GM13977 (cell line): ENCODE measurements at places on chromosomes 5 and 9.

- DNase-seq = no peak
Observed at GRCh38 chr5:169242175-169242848, 58.6 kb downstream of the SLIT3 start.

DNA sequence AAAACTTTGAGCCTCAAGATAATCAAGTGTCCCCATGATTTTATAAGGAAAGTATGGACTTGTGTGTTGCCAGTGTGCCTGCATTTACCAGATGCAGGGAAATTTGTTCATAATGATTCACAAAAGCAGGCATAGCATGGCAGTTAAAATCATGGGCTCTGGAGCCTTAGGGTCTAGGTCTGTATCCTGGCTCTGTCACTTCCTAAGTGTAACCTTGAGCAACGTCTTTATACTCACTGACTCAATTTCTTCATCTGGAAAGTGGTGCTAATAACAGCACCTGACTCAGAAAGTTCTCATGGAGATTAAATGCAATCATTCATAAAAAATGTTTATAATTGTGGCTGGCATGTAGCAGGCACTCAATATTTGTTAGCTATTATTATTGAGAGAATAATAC is 234.9 kb downstream of the SAXO1 start:
- no peak for DNase-seq

- DNase-seq = no peak
Observed at GRCh38 chr5:157596487-157596886, 20.9 kb upstream of the ADAM19 start.

DNA sequence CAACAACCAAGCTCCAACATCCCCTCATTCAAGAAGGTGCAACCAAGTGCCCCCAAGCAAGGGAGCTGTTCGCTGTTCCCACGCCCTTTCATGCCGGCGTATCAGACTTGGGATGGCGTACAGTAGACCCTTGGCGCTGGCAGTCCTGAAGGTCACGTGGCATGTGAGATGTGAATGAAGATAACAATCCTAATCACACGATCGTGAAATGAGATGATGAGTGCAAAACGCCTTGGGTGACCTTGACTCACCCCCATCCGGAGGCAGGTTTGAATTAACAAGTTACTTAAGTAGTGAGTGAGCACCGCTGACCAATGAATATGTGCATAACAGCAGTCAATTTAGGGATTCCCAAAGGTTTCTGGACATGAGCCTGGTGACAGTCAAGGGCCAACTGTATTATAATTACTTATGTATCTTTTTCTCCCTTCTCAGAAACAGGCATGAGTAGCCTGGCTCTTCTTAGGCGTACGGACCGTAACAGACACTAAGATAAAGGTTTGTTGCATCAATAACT is 150.2 kb downstream of the TTLL11 start:
- no peak for DNase-seq

DNA sequence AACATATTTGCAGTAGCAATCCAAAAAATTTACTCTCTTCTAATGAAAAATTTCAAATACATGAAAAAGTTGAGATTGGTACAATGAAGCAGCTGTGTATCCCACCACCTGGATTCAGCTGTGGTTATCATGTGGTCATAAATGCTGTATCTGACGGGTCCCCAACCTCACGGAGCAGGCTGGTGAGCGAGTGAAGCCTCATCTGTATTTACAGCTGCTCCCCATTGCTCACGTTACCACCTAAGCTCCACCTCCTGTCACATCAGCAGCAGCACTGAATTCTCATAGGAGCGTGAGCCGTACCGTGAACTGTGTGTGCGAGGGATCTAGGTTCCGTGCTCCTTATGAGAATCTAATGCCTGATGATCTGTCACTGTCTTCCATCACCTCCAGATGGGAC is 6.8 kb upstream of the RNF130 start:
- DNase-seq = no peak

DNA sequence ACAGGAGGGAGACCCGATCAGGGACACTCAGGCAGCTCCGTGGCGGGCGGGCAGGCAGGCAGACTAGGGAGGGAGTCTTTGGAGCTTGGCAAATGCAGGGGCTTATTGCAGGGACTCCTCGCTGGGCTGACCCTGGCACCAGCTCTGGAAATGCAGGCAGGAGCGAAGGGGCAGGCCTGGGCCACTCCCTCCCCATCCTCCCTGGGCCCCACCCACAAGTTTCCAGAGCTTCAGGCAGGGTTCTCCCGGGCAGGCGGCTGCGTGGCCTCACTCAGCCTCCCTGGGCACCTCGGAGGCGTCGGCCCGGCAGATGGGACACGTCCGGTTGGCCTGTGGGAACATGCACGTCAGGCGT is 8.5 kb downstream of the RNF44 start:
- DNase-seq = no peak

- DNase-seq = no peak
Observed at GRCh38 chr5:146047396-146047795, 58.0 kb downstream of the PLAC8L1 start.

DNA sequence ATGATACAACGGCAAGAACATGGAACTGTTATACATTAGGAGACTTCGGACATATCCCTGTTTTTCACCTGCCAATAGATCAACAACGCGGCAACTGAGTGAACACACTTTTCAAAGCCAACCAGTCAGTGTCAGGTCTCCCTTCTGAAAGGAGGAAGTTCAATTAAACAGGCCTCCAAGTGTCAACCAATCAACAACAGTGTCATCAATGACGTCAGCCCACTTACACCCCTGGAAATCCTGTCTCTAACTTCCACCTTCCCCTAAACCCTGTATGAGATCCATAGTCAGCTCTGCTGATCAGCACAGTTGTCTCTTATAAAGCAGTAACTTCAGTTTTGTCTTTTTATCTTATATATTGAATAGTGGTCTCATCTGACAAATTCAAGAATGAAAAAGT is 36.6 kb downstream of the DMRT3 start:
- DNase-seq = no peak

DNA sequence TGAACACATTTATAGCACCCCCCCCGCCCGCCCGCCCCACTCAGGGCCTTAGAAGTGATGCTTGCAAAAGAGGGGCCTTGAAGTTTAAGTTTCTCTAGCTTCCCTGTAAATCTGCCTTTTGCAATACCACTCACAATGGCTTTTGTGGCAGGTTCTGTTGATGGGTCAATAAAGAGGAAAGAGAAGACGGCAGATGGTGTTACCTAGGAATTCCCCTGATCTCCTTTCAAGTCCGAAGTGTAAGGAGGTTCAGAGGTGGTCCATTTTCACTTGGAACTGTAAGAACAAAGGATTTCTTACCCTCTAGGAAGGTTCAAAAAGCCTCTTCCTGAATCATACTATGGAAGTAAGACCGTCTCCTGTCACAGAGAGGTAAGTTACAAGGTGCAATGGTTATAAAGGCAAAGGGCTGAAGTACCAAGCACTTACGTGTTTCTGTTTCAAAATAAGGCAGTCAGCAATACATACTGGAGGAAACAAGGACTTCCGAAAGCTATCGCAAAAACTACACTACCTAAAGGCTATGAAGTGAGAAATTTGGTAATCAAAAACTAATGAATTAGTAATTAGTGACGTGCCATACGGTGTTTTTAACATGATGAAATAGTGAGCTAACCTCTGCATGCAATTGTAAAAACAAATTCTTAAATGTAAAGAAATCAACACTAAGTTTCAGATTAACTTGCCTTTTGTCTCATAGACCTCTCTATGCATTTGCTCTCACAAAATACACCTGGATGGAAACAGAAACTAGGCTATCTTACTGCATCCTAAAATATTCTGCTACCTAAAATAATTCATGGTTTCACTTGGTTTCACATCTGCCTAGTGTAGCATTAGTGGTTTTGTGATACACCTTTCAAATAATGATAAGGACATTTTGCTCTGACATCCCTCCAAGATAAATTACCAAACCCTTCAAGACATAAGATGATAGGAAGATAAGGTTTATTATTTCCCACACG is 589.4 kb upstream of the FAM174A start:
- DNase-seq = no peak

GRCh38 chr5:118247458-118247857 is 740.9 kb downstream of the DTWD2 start:
- no peak for DNase-seq

DNA sequence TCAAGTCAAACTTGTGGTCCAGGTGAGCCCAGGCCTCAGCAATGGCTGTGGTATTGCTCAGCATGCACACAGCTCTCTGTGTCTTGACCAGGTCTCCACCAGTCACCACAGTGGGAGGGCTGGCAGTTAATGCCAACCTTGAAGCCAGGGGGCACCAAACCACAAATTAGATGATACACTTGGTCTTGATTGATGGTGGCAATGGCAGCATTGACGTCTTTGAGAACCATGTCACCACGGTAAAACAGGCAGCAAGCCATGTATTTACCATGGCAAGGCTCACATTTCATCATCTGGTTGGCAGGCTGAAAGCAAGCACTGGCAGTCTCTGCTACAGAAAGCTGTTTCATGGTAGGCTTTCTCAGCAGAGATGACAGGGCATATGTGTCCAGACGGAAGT is 40.0 kb downstream of the NIM1K start:
- DNase-seq = no peak

- DNase-seq = no peak
Observed at GRCh38 chr5:139795074-139796001, at the start of gene PSD2. Gene PSD2, plus strand, starts transcription at chr5:139795808. Its CDS starts 13,633 bp downstream, at chr5:139809441.

- no peak for DNase-seq
Observed at GRCh38 chr9:34386656-34387055, 10.0 kb upstream of the MYORG start.

GRCh38 chr9:128254855-128255759 is 20.7 kb downstream of the GOLGA2 start:
- DNase-seq = peak; percentile 82

DNA sequence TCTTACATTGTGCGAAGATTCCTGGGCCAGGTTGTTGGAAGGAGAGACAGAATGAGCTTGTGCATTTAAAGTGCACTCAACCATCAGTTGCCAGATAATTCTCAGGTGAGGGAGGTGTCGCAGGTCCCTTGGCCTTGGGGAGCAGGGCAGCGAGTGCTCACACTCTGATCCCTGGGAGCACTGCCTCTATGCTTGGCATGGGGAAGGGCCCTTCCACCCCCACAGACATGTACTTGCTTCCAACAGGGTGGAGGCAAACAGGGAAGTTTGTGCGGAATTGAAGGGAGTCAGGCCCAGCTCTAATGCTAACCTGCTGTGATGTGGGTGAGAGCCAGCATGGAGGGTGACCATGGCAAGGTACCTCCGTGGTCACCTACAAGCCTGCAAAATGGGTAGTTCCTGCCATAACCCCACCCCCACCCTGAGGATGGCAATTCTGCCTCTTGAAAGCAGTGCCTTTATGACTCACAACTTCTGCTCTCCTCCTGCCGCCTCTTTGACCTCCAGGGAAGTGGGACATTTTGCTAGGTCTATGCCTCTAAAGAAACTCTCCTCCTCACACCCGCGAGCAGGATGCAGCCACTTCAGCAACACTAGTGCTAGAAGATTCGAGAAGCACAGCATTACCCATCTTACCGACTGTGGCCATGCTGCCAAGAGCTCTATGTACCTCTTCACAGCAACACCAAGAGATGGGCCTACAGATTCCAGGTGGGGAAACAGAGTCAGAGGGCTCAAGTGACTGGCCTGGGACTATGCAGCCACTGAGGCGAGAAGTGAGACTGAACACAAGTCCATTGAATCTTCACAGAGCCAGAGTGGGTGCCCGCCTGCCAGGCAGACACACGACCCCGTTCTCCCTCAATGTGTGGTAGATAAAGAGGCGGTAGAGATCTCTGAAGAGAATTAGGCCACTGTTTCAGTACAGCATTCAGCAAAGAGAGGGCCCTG is 22.1 kb upstream of the SLC25A51 start:
- no peak for DNase-seq

- no peak for DNase-seq
Observed at GRCh38 chr5:98231089-98231488, 542.4 kb upstream of the RGMB start.

DNA sequence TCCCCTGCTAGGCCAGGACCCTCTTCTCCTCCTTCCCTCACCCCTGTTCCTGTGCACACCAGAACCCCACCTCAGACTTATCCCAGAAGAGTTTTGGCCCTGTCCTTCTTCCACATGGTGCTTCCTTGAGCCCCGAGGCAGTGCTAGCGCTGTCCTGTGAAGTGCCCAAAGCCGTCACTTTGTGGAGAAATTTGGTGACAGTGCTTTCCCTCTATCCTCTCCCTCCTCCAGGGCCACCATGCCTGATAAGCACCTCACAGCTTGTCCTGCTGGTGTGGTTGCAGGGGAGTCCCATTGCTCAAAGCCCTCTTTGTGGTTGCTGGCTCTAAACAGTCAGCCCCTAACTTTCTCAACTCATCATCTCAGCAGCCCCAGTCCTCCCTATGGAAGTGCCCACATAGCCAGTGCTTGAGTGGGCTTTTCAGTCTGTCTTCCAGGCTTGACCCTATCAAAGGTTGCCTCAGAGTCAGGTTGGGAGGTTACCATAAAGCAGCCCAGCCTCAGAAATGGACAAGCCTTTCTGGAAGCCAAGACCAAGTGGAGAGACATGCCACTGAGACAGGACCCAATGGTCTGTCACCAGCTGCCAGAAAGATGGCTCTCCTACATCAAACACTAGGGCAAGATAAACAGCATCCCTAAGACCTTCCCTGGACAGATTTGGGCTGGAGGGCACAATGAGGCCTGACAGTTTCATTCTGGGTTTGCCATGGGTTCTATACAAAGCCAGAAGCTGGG is 18.0 kb downstream of the IGIP start:
- no peak for DNase-seq

GRCh38 chr9:133527444-133527920 is 2.7 kb upstream of the MYMK start:
- no peak for DNase-seq

GRCh38 chr9:98998441-98999151 is 54.9 kb downstream of the COL15A1 start:
- peak; percentile 75 for DNase-seq

GRCh38 chr9:78676623-78677022 is 379.7 kb downstream of the PSAT1 start:
- no peak for DNase-seq

DNA sequence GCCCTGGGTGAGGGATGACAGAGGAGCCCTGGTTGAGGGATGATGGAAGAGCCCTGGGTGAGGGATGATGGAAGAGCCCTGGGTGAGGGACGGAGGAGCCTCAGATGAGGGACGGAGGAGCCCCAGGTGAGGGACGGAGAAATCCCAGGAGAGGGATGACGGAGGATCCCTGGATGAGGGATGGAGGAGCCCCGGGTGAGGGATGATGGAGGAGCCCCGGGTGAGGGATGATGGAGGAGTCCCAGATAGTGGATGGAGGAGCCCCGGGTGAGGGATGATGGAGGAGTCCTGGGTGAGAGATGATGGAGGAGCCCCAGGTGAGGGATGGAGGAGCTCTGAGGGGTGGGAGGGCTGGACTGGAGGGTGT is 10.9 kb downstream of the PHF2 start:
- no peak for DNase-seq

- no peak for DNase-seq
Observed at GRCh38 chr9:121783521-121784507, 132.4 kb downstream of the DAB2IP start.

- no peak for DNase-seq
Observed at GRCh38 chr5:137218896-137219295, 280.2 kb downstream of the SPOCK1 start.

DNA sequence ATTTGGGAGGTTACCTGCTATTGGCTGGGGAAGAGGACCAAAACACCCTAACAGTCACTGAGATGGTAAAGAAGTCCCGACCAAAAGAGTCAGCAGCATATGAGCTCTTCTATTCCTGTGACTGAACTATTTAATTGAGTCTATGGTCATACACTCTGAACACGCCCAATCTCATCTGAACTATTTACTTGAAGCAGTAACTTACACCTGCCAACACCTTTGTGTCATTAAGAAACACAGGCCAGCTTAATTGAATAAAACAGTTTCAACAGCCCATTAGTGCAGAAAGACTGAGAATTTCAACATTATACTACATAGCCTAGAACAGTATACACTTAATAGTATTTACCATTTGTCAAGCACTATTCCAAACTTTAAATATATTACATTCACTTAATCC is 47.8 kb downstream of the NR6A1 start:
- DNase-seq = no peak
